CD4-positive, alpha-beta T cell treated with Interleukin-4 for 1 hour (primary cell): ENCODE measurements at places on chromosomes 16 and 17.

DNA sequence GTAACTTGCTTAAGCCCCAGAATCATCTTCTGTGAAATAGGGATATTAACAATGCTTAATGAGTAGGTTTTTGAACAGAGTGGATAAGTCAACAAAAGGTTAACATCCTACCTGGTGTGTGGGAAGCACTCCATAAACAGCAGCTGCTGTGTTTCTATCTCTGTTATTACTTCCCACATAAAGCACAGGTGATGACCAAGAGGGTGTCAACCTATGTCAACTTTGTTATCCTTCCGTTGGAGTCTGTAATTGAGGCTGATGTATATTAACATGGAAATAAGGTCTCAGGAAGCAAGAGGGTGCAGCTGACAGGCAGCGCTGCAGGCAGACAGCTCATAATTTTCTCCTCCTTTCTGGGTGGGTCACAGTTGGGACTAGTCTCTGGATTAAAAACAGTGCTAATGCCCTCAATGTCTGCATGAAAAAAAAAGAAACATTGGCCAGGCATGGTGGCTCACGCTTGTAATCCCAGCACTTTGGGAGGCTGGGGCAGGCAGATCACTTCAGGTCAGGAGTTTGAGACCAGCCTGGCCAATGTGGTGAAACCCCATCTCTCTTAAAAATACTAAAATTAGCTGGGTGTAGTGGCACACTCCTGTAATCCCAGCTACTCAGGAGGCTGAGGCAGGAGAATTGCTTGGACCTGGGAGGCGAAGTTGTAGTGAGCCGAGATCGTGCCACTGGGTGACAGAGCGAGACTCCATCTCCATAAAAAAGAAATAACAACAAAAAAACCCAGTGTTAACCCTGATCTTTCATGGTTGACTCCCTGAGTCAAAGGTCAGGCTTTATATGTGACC lies 269.6 kb downstream of the SNX29 start:
- DNase-seq = no peak

DNA sequence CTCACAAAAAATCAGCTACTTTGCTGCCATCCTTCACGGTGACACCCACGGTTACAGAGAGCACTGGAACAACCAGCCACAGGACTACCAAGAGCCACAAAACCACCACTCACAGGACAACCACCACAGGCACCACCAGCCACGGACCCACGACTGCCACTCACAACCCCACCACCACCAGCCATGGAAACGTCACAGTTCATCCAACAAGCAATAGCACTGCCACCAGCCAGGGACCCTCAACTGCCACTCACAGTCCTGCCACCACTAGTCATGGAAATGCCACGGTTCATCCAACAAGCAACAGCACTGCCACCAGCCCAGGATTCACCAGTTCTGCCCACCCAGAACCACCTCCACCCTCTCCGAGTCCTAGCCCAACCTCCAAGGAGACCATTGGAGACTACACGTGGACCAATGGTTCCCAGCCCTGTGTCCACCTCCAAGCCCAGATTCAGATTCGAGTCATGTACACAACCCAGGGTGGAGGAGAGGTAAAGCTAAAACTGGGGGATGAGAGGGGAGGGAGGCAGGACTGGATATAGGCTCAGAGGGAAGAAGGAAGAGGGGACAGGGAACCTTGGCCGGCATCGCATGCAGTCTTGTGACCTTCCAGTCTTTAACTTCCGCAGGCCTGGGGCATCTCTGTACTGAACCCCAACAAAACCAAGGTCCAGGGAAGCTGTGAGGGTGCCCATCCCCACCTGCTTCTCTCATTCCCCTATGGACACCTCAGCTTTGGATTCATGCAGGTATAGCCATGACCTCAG lies 581 bp downstream of the CD68 start:
- DNase-seq = no peak

DNA sequence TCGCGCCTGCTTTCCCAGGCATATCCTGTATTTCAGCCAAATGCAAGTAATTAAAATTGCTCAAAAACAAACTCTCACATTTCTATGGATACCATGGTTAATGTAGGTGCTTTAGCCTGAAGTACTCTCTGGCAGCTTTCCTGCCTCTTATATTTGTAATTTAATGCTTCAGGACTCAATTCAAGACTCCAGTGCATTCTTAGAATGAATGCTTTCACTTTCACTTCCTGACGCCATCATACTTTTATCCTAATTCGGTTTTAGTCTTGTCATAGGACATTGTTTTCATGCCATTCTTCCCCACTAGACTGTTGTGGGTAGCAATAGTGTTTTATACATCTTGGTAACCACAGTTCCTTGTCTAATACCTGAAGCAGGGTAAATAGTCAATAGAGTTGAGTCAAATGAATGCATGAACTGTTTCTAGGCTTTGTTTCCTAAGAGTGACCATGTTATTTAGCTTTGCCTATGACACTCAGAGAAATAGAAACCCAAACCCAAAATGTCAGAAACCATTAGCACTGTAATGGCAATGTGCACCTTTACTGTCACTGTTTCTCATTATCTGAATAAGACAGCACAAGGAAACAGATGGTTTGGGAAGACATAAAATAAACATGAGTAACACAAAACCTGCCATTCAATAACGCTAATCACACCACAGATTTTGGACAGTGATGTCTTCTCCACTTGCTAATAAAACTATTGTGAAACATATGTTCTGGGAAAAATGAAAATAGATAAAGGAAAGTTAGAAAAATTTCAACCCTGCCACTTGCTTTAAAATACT lies 705.5 kb downstream of the CDH11 start:
- no peak for DNase-seq

GRCh38 chr17:72456075-72456474 lies 335.3 kb downstream of the SOX9 start:
- no peak for DNase-seq

GRCh38 chr17:69117855-69118784 lies 23.6 kb downstream of the ABCA6 start:
- DNase-seq = no peak

- no peak for DNase-seq
Measured at GRCh38 chr17:65811043-65811442, 249.6 kb upstream of the AXIN2 start.

GRCh38 chr16:62548095-62548494 lies 511.9 kb upstream of the CDH8 start:
- no peak for DNase-seq

GRCh38 chr17:66951605-66951953 lies 12.9 kb upstream of the CACNG4 start:
- DNase-seq = no peak

DNA sequence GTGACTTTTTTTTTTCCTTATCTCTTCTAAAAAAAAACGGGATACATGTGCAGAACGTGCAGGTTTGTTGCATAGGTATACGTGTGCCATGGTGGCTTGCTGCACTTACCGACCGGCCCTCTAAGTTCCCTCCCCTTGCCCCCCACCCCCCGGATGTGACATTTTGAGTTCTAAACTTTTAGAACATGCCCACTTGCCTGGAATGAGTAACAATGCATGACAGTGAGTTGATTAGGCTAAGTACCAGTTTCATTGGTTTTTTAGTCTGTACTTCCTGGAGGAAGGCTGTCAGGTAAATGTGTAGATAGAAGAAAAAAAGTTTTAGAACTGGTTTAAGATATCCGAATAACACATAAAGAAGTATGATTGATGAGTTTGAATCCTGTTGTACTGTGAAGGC lies 4.0 kb downstream of the BPTF start:
- peak; percentile 14 for DNase-seq

DNA sequence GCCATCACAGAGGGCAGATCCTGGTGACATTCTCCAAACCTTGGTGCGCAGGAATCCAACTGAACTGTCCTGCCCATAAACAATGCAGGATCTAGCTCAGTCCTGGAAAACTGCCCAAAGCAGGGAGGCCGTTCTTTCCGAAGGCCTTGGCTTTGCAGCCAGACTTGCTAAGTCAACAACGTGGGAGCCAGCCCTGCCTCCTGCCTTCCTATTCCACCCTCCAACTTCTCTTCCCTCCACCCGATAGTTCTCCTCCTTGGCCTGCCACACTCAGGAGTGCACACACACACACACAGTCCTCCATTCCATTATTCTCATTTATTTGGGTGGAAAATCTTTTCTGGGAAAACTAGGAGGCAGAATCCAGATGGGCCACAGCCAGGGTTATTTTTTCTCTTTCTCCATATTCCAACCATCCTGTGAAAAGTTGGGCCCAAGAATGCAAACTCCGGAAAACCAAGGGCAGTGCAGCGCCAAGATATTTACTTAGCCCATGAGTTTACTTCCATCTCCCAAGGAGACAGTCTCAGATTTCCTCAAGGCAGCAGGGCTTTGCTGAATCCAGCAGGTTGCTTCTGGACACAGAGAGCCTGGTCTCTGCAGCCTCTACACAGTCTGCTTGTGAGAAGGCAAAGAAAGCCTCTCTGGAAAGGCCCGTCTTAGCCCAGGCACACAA lies 15.8 kb downstream of the COPRS start:
- no peak for DNase-seq

DNA sequence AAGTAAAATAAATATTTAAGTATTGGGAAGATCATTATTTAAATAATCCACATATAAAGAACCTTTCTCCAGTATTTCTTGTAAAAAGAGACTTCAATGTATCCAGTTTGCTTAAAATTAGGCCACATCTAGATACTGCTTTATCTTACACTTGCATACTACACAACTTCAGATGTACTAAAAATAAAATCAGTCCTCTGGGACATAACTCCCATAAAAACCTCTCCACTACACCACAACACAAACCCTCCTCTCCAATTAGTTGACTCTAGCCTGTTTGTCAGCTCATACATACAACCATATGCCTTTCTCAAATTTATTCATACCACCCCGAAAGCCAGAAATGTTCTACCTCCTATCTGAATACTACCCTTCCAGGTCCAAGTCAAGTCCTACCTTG lies 21.6 kb downstream of the SPOP start:
- DNase-seq = no peak

- no peak for DNase-seq
Measured at GRCh38 chr16:51665436-51665998, 514.4 kb upstream of the SALL1 start.

GRCh38 chr16:30533748-30534367 lies 800 bp downstream of the ZNF747 start:
- DNase-seq = no peak

DNA sequence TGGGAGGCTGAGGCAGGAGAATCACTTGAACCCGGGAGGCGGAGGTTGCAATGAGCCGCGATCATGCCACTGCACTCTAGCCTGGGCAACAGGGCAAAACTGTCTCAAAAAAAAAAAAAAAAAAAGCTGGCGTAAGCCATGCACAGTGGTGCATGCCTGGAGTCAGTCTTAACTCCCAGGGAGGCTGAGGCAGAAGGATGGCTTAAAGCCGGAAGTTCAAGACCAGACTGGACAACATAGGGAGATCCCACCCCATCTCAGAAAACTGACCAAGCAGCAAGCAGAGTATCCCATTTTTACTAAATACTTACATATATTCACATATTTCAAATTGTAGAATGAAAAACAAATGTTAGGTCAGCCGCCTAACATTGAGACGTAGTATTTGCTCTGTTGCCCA lies 4.6 kb downstream of the NT5C start:
- no peak for DNase-seq

- no peak for DNase-seq
Measured at GRCh38 chr17:80031691-80032430, 3.8 kb downstream of the TBC1D16 start.
